Neural crest cell (in vitro differentiated cells): ENCODE measurements at places on chromosomes 2 and 18. TPM values are rescaled to one million over a fixed set of nuclear protein-coding genes. Genes with fewer than 3 reads are reported as not detected.

GRCh38 chr2:3445891-3446290, 66.4 kb downstream of the TRAPPC12 start:
- no peaks in the 10 kb centered on the region for H3K4me1 ChIP-seq
- no peaks in the 10 kb centered on the region for H3K27me3 ChIP-seq
- H3K27ac ChIP-seq, result no peak overlapping the region
- H3K36me3 ChIP-seq, result peaks cover 17% of the 10 kb centered on the region
- no peak overlapping the region for H3K4me3 ChIP-seq
- DNase-seq, result no peak

TTL gene
- 80.0 and 87.0 TPM in 2 replicates for total RNA-seq

DNA sequence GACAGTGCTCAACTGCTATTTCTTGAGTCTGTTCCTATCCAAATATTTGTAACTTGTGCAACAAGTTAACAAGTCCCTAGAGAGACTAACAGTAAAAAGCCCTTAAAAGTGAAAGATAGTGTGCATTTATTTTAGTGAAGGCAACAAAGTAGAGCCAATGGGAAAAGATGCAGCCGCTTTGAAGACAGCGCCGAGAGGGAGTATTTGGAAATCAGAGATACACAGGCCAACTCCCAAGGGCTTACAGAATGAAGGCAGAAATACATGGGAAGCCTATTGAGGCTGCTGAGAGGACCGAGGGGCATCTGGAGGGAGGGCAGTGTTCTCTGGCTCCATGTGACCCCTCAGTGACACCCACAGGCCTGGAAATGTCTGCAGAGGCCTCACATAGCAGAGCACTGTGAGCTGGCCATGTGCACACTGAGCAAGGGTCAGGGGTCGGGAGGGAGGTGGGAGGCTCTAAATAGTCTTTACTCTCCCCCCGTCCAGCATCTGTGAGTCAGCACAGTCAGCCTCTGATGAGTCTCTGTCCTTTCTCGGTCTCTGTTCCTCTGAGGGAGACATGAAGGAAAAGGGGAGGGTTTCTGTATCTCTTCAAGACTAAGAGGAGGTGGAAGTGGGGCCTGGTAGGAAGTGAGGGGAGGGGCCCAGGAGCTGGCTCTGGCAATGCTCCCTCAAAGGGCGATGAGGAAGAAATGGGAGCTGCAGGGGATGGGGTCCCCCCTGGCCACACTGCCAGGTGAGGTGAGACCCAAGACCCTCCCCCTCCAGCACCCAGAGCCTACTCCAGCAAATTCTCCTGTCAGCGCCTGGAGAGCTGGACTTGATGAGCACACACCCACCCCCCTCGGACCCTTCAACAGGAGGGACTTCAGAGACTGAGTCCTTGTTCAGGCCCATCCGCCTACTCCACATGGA, 133.6 kb downstream of the SP3 start:
- H3K27ac ChIP-seq, result peak overlapping the region; percentile 45
- H3K27me3 ChIP-seq, result no peaks in the 10 kb centered on the region
- peaks cover 6% of the 10 kb centered on the region for H3K36me3 ChIP-seq
- H3K4me1 ChIP-seq, result peaks cover 46% of the 10 kb centered on the region

- no peak overlapping the region for H3K27ac ChIP-seq
- no peaks in the 10 kb centered on the region for H3K36me3 ChIP-seq
- peaks cover 21% of the 10 kb centered on the region for H3K27me3 ChIP-seq
- no peak for DNase-seq
- peaks cover 4% of the 10 kb centered on the region for H3K4me1 ChIP-seq
- H3K4me3 ChIP-seq, result no peak overlapping the region
These were observed 1.4 kb downstream of the GKN1 start for GRCh38 chr2:68975844-68976243.

GRCh38 chr18:74961596-74961995, 247.3 kb downstream of the PTGR3 start:
- no peak overlapping the region for H3K4me3 ChIP-seq
- no peak overlapping the region for H3K27ac ChIP-seq
- peaks cover 9% of the 10 kb centered on the region for H3K36me3 ChIP-seq
- no peaks in the 10 kb centered on the region for H3K27me3 ChIP-seq
- DNase-seq, result no peak
- H3K4me1 ChIP-seq, result peaks cover 4% of the 10 kb centered on the region
